ENCODE measurements at places on chromosomes 7 and 10.

DNA sequence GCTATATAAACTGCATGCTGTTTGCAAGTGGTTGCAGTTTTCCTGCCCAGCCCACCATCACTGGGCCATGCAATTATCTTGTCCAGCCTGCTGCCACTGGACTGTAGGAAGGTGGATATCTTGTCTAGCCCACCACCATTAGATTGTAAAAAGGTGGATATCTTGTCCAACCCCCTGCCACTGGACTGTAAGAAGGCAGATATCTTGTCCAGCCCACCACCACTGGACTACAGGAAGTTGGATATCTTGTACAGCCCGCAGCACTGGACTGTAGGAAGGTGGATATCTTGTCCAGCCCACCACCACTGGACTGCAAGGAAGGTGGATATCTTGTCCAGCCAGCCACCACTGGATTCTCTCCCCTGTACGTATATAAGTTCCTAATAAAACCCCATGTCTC, 69.8 kb downstream of the SKAP2 start:
- DNase-seq, result no peak

- DNase-seq, result peak; percentile 11
Observed at GRCh38 chr10:15824498-15824897, 35.8 kb downstream of the MINDY3 start.

GRCh38 chr7:82247814-82248433, 195.7 kb downstream of the CACNA2D1 start:
- DNase-seq, result peak; percentile 39

DNA sequence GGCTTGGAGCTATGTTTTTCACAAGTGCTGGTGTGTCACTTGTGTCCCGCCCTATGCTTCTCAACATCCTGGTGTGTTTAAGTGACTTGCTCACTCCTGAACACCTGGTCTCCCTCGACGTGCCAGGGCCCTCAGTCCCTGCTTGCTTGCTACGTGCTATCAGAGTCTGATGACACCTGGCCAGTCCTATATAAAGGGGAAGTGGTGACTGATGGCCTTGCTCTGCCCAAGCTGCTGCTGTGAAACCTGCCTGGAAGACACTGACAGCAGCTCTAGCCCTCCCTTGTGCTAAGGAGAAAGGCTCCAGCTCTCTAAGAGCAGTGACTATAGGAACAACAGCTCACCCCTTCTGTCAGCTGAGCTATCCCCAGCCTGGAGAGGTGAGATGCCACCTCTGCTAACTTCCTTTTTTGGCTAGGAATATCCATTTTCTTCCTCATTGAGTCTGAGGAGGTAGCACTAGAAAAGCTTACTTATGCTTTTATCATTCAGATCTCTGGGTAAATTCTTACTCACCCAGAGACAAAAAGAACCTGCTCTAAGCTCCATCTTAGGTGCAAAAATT, 77.2 kb upstream of the PLXNA4 start:
- no peak for DNase-seq

DNA sequence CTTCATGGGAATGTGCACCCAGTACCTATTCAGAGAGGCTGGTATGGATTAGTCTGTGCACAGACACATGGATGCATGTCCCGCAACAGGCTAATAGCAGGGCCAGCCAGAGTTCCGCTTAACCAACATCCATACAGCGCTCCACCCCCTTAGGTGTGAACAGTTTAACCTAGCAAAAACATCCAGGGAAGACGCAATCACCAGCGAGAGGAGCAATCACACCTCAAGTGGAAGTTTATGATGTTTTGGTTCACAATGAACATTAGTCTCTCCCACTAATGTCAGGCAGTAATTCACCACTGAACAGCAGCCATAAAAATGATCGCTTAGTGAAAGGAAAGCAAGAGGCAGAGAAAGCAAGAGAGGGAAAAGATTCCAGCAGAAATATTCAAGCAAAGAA, 91.1 kb downstream of the PLXNA4 start:
- DNase-seq, result no peak

DNA sequence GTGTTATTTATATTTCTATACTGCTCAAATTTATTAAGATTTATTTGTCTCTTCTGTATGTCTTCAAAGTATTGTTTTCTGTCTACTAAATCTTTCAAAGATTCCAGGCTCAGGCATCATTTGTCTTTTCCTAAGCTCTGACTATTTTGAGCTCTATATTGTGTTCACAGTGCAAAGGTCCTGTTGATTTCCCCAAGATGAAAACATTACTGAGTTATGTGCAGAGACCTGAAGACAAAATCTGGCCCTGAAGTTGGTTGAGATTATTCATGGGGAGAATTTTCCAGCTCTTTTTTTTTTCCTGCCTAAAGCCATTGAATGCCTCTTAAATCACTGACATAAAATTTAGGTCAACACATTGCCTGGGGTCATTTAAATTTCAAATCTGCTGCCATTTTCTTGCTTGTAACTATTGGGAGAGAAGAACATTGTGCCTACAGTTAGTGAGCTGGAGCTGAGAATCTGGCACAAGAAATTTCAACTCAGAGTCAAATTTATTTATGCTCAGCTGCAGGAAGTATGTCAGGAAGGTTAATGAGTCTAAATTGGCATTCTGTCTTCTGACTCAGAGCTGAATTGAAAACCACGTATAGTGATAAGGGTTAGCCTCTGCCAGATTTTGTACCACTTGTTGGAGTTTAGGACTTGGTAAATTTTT, 31.6 kb downstream of the CSTF2T start:
- peak; percentile 44 for DNase-seq

- no peak for DNase-seq
Observed at GRCh38 chr10:77776487-77776886, 138.9 kb upstream of the KCNMA1 start.

DNA sequence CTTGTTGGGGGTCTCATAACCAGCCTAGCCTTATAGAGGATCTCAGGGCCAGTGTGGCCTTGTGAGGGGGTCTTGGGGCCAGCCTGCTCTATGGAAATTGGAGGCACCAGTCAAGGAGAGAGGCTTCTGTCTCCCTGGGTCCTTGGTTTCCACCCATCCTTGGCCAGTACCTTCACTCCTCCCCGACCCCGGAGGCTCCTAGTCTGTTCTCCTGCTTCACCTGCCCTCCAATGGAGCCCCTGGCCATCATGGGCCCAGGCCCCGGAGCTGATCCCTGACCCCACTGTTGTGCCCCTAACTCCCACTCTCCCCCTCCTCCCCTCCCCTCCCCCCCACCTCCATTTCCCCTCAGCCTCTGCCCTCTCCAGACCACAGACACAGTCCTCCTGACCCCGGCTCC, 29.7 kb downstream of the RASGEF1A start:
- no peak for DNase-seq

DNA sequence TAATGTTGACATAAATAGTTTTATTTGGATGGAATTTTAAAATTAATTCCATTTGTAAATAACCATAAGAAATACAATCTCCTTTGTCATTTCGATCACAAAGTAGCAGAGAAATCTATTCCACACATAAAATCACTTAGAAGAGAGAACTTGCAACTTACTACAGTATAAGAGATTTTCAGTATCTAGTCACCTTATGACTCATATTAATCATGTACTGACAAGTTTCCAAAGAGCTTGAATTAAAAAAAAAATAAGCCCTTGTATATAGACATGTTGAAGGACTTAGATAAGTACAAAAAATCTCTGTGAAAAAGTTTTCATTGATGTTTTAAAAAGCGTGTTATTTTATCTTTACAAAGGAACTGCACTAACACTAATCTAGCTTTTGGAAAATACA, 207.1 kb upstream of the ETV1 start:
- peak; percentile 83 for DNase-seq

GRCh38 chr7:139382439-139382838, 22.7 kb downstream of the LUC7L2 start:
- no peak for DNase-seq

GRCh38 chr10:91689731-91690168, 56.9 kb upstream of the PPP1R3C start:
- peak; percentile 29 for DNase-seq

DNA sequence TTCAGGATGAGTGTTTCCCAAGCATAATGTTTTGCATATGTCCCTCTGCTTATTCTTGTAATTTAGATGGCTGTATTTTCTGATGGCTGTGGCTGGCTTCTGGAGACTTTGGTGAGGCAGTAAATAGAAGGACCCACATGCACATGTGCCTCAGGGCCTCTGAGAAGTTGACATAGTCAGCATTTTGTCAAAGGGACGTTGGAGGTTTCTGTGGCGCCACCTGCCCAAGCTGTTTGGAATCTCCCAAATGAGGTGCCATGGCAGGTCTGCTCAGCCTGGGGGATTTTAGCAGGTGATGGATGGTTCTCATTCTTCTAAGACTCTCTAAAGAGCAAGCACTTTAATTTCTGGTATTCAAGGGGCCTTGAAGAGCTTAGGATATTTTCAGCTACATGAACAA, 29.8 kb downstream of the C10orf120 start:
- DNase-seq, result no peak

GRCh38 chr10:76874176-76874575, 763.4 kb downstream of the KCNMA1 start:
- DNase-seq, result peak; percentile 87

- no peak for DNase-seq
Observed at GRCh38 chr10:86234541-86235270, 131.9 kb downstream of the GRID1 start.

GRCh38 chr7:24597014-24597413, 23.8 kb downstream of the PALS2 start:
- DNase-seq, result no peak

Data from LHCN-M2 (cell line).